ENCODE measurements at places on chromosomes 6 and 20. TPM values are rescaled to one million over a fixed set of nuclear protein-coding genes. Genes with fewer than 3 reads are reported as not detected.

Gene PNLDC1
- 0.03 TPM for polyA plus RNA-seq

Gene TRAPPC3L
- polyA plus RNA-seq, result 0.12 TPM

Gene HLA-DPA1
- 0.03 TPM for polyA plus RNA-seq

Gene PBOV1
- polyA plus RNA-seq, result not detected

Gene OR12D3
- not detected for polyA plus RNA-seq

Gene CAPN11
- not detected for polyA plus RNA-seq

Gene NUDT3
- 8.1 TPM for polyA plus RNA-seq

Gene FAM83C
- 2.3 TPM for polyA plus RNA-seq

Gene KCNQ2
- not detected for polyA plus RNA-seq

Gene THBS2
- 85.3 TPM for polyA plus RNA-seq

Gene TPD52L1
- 44.3 TPM for polyA plus RNA-seq

Gene SLC16A10
- not detected for polyA plus RNA-seq

Gene CCDC167
- polyA plus RNA-seq, result 45.7 TPM

Gene NFATC2
- polyA plus RNA-seq, result under 0.01 TPM

Gene CBLN4
- polyA plus RNA-seq, result not detected

Gene MAFB
- polyA plus RNA-seq, result 0.12 TPM

Gene FAM229B
- 18.7 TPM for polyA plus RNA-seq

Gene PRL
- not detected for polyA plus RNA-seq

Gene RAMACL
- polyA plus RNA-seq, result 0.19 TPM

Gene CST8
- polyA plus RNA-seq, result not detected

Gene GSTA3
- not detected for polyA plus RNA-seq

Gene FILIP1
- not detected for polyA plus RNA-seq

Gene TMEM239
- polyA plus RNA-seq, result not detected

Gene DPPA5
- polyA plus RNA-seq, result not detected

Gene CD24
- polyA plus RNA-seq, result 192 TPM

Gene SPTLC3
- polyA plus RNA-seq, result 1.7 TPM

Gene TUBB1
- not detected for polyA plus RNA-seq
